ENCODE measurements at places on chromosomes 1 and 21. TPM values are rescaled to one million over a fixed set of nuclear protein-coding genes. Genes with fewer than 3 reads are reported as not detected.

DNA sequence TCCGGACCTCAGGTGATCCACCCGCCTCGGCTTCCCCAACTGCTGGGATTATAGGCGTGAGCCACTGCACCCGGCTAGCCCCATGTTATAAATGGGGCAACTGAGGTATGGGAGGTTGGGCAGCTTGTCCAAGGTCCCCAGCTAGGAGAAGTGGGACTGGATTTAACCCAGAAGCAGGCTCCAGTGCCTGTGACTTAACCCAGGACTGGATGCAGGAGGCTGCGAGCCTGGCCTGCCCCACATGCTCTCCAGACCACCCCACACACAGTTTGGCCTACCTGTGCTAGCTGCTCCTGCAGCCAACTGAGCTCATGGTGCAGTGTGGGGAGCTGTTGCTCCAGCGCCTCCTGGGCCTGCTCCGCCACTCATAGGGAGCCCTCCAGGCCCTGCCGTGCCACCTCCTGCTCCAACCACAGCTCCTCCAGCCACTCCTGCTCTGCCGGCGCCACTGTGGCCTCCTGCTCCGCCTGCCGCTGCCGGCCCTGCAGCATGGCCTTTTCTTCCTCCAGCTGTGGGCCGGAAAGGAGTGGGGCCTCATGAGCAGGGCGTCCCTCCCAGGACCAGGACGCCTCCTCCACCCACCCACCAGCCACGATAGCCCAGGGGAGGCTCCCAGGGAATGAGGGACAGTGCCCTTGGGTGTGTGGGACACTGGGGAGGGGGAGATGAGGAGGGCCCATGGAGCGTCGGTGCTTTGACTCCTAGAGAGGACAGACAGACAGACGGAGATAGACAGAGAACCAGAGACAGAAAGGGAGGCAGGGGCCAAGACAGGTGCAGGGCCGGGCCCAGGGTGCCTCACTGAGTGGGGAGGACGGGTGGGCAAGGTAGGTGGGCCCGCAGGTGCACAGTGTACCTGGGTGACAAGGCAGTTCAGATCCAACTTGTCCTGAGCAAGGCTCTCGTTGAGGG lies 12.4 kb upstream of the NBPF1 start:
- peaks cover 2% of the 10 kb centered on the region for H3K36me3 ChIP-seq
- DNase-seq, result peak; percentile 48
- no peak overlapping the region for H3K27ac ChIP-seq

GRCh38 chr1:66248257-66248656 lies 285.7 kb upstream of the SGIP1 start:
- no peak for DNase-seq
- no peak overlapping the region for H3K27ac ChIP-seq
- H3K27me3 ChIP-seq, result no peaks in the 10 kb centered on the region
- H3K4me1 ChIP-seq, result no peaks in the 10 kb centered on the region

DNA sequence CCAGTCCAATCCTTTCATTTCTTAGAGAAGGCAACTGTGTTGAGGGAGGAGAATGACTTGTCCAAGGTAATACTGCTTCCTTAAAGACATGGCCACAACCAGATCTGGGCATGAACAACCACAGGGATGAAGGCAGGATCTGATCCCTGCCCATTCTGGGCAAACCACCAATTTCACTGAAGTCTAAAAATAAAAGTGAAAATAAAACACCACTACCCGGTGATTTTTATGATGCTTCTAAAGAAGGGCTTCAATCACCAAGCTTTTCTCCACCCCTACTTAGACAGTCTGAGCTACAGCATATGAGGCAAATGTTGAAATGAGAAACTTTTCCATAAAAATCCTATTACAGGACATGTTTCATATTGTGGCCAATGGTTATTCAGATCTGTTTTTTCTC lies 133.0 kb downstream of the PTPN14 start:
- peak overlapping the region; percentile 28 for H3K27ac ChIP-seq
- no peak for DNase-seq
- H3K27me3 ChIP-seq, result no peaks in the 10 kb centered on the region
- H3K4me1 ChIP-seq, result peaks cover 9% of the 10 kb centered on the region
- no peak overlapping the region for H3K4me3 ChIP-seq

S100A12 gene
- total RNA-seq, result 0.70 TPM

DNA sequence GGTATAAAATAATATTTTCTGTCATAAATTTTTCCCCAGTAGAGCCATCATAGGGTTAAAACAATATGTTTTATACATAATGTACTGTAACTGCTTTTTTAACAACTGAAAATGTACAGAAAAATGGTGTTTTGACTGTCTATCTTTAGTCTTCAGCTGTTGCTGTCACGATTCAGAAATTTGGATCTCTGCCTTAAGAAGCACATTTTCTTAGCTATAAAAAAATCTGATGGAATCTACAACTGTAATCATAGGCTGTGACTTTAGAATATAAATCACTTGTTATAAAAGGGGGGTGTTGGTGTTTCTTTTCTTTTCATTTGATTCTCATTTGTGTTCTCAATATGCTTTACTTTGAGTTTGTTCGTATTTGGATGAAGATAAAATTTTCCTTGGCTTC lies 187.5 kb downstream of the PDE4B start:
- H3K36me3 ChIP-seq, result no peaks in the 10 kb centered on the region
- H3K27me3 ChIP-seq, result no peaks in the 10 kb centered on the region
- no peak overlapping the region for H3K27ac ChIP-seq
- no peak overlapping the region for H3K4me3 ChIP-seq

TMPRSS2 gene
- not detected for total RNA-seq

Data from ovary (tissue), 10 donors.